ENCODE measurements at places on chromosomes 13 and 19.
A peak's percentile ranks its signal among the peaks of the same experiment; 100 is the strongest.

GRCh38 chr19:15436012-15436825 lies 13.5 kb downstream of the WIZ start:
- no peak for DNase-seq

DNA sequence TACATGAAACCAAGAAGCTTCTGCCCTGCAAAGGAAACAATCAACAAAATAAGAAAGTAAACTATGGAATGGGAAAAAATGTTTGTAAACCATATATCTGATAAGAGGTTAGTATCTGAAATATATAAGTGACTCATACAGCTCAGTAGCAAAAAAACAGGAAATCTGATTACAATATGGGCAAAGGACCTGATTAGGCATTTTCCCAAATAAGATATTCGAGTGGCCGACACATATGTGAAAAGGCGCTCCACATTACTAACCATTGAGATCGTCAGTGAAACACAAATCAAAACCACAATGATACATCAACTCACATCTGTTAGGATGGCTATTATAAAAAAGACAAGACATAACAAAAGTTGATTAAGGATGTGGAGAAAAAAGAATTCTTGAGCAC lies 2818.6 kb upstream of the PCDH20 start:
- no peak for DNase-seq

GRCh38 chr13:28819046-28819730 lies 951 bp upstream of the MTUS2 start:
- DNase-seq = no peak

- no peak for DNase-seq
These were observed 1317.1 kb downstream of the SLITRK1 start for GRCh38 chr13:82565201-82565600.

GRCh38 chr13:103188713-103189326 lies 122.6 kb upstream of the SLC10A2 start:
- no peak for DNase-seq

DNA sequence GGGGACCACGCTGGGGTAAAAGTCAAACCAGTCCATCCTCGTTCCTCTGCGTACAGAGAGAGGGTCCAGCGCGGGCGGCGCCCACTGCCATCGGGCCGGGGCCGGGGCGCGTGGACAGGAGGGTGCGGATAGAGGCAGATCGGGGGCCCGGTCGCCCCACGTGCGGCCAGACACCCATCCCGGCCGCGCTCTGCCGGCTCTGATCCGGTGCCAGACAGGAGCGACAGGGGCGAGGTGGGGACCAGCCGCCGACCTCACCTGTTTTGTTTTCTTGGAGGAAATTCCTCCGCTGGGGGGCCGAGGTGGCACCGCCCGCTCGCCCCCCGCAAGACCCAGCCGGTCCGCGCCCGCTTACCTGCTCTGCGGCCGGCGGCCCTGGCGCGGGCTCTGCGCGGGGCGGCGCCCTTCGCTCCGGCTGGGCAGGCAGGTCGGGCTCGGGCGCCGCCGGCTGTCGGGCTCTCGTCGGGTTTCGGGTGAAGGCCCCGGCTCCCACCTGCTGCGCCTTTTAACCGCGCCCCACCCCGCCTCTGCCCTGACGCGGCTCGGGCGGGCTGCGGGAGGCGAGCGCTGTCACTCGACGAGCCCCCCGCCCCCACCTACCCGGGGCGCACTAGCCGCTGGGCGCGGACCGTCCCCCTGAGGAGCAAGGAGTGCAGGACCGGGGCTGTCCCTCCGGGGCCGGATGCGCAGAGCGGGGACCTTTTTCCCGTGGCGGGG lies at the start of gene GJB6:
GJB6 (minus strand) TSS at position 481 of the 717 bp plus-strand sequence. CDS start 8,839 bp downstream, outside the sequence.
- DNase-seq = peak; percentile 20

- DNase-seq = no peak
These were observed 10.7 kb downstream of the EPSTI1 start for GRCh38 chr13:42981317-42981716.

Measured in naive thymus-derived CD8-positive, alpha-beta T cell (primary cell).